ENCODE measurements at places on chromosomes 5 and 9. TPM values are rescaled to one million over a fixed set of nuclear protein-coding genes. Genes with fewer than 3 reads are reported as not detected.

DNA sequence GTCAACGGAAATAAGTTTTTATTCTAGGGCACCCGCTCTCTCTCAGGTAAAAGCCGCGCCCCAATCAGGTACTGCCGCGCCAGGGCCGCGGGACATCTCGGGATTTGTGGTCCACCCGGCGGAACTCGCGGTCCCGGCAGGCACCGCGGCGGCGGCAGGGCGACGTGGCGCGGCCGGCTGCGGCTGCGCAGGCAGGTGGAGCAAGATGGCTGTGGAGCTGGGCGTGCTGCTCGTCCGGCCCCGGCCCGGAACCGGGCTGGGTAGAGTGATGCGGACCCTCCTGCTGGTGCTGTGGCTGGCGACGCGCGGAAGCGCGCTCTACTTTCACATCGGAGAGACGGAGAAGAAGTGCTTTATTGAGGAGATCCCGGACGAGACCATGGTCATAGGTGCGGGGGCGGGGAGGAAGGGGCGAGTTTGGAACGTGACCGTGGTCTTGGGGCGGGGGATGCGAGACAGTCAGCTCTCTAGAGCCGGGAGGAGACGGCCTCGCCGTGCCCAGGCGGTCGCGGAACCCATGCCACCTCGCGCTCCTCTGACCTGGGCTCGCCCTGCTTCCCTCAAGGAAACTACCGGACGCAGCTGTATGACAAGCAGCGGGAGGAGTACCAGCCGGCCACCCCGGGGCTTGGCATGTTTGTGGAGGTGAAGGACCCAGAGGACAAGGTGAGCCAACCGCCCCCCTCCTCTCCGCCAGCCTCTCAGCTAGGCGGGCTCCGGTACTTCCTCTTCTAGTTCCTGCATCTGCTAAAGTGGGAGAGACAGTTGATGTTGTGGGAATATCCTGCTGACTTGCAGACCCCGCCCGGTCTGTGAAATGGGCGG, at the start of gene TMED9:
TSS of gene TMED9 (plus strand) at position 194 of the 825 bp plus-strand sequence. CDS start at position 206, 12 bp downstream.
- peaks cover 34% of the 10 kb centered on the region for H3K36me3 ChIP-seq
- no peaks in the 10 kb centered on the region for H3K27me3 ChIP-seq
- H3K4me1 ChIP-seq: peaks cover 10% of the 10 kb centered on the region
- DNase-seq: peak; percentile 90
- H3K27ac ChIP-seq: peak within 1 kb of the TSS; percentile 85

GRCh38 chr5:78747705-78748359, 99.3 kb upstream of the LHFPL2 start:
- no peaks in the 10 kb centered on the region for H3K27me3 ChIP-seq
- H3K4me3 ChIP-seq: no peak overlapping the region
- no peak for DNase-seq
- H3K4me1 ChIP-seq: no peaks in the 10 kb centered on the region
- no peak overlapping the region for H3K27ac ChIP-seq
- no peaks in the 10 kb centered on the region for H3K36me3 ChIP-seq

- H3K27ac ChIP-seq: no peak overlapping the region
- H3K4me3 ChIP-seq: no peak overlapping the region
- no peaks in the 10 kb centered on the region for H3K36me3 ChIP-seq
- no peaks in the 10 kb centered on the region for H3K27me3 ChIP-seq
Measured at GRCh38 chr9:100819980-100820379, 208.5 kb upstream of the PLPPR1 start.

Gene CDC42SE2
- 74.2 TPM for total RNA-seq

Gene TXNDC8
- not detected for total RNA-seq

GRCh38 chr5:127400539-127400938, 109.9 kb downstream of the MEGF10 start:
- H3K27ac ChIP-seq: no peak overlapping the region
- H3K4me3 ChIP-seq: no peak overlapping the region
- H3K4me1 ChIP-seq: no peaks in the 10 kb centered on the region
- no peaks in the 10 kb centered on the region for H3K36me3 ChIP-seq
- no peak for DNase-seq

DNA sequence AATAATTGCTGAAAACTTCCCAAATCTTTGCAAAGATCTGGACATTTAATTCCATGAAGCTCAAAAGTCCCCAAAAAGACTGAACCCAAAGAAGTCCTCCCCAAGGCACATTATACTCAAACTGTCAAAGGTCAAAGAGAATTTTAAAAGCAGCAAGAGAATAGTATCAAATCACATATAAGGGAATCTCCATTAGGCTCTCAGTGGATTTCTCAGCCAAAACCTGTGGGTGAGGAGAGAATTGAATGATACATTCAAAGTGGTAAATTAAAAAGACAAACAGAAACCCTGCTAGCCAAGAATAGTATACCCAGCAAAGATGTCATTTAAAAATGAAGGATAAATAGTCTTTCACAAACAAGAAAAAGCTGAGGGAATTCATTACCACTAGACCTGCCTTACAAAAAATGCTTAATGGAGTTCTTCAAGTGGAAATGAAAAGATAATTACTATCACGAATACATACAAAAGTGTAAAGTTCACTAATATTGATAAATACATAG, 134.1 kb downstream of the NDUFS4 start:
- H3K27me3 ChIP-seq: no peaks in the 10 kb centered on the region
- no peaks in the 10 kb centered on the region for H3K36me3 ChIP-seq
- no peak overlapping the region for H3K4me3 ChIP-seq
- no peak for DNase-seq

GRCh38 chr9:20620650-20621470, 1.4 kb downstream of the MLLT3 start:
- H3K4me3 ChIP-seq: peak overlapping the region; percentile 76
- H3K27ac ChIP-seq: peak overlapping the region; percentile 93
- H3K4me1 ChIP-seq: peaks cover 5% of the 10 kb centered on the region
- H3K27me3 ChIP-seq: no peaks in the 10 kb centered on the region

- H3K36me3 ChIP-seq: no peaks in the 10 kb centered on the region
- no peak for DNase-seq
- peaks cover 5% of the 10 kb centered on the region for H3K4me1 ChIP-seq
- H3K4me3 ChIP-seq: no peak overlapping the region
Measured at GRCh38 chr9:77954013-77954665, 77.5 kb downstream of the GNAQ start.

Gene SLC6A19
- 56.2 TPM for total RNA-seq

DNA sequence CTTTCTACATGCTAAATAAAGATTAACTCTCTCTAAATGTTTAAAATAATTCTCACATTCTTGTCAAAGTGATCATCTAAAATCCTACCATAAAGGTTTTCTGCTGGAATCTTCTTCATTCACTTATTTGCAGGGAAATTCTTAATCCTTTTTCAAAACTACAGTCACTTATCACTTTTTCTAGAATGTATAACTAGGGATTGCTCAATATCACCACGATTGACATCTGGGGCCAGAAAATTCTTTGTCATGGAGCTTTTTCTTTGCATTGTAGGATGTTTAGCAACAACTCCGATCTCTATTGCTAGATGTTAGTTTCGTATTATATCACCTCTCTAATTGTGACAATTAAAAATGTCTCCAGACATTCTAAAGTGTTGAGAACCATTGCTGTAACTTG, 344.9 kb upstream of the PIK3R1 start:
- H3K4me1 ChIP-seq: no peaks in the 10 kb centered on the region
- H3K27ac ChIP-seq: no peak overlapping the region
- no peak overlapping the region for H3K4me3 ChIP-seq
- no peaks in the 10 kb centered on the region for H3K36me3 ChIP-seq

Gene WWC1
- 33.3 TPM for total RNA-seq

GRCh38 chr9:93126151-93126781, 7.8 kb downstream of the NINJ1 start:
- no peak for DNase-seq
- H3K27ac ChIP-seq: peak overlapping the region; percentile 44
- H3K4me1 ChIP-seq: peaks cover 9% of the 10 kb centered on the region
- no peaks in the 10 kb centered on the region for H3K27me3 ChIP-seq
- H3K36me3 ChIP-seq: no peaks in the 10 kb centered on the region
- no peak overlapping the region for H3K4me3 ChIP-seq

Gene C5orf52
- total RNA-seq: 5.5 TPM

DNA sequence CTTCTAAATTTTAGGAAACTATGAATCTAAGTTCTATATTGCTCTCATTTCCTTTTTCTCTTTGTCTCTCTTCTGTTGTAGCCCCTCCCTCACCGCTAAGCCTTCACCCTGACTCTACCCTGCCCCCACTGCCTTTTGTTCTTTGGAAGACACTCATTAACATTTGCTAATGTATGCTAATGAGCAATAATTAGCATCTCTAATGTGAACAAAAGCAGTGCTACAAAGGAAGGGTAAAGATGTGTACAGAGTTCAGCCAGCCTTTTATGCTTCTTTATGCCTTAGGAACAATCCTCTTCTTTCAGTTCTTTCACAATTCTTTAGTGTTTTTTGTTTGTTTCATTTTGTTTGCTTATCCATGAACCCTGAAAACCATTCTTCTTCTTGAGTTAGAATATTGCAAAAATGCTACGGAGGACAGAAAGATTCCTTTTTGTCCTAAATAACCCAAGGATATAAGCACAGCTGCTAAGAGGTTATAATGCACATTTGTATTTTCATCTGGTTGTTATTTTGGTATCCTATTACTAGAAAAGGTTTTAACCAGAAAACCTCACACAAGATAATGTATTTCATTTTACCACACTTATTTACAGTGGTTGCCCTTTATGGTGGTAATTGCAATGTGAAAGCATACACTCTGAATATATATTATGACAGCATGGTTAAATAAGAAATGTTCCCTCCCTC, 159.3 kb downstream of the TMC1 start:
- H3K27ac ChIP-seq: no peak overlapping the region
- H3K27me3 ChIP-seq: no peaks in the 10 kb centered on the region
- no peak for DNase-seq
- H3K36me3 ChIP-seq: no peaks in the 10 kb centered on the region
- no peaks in the 10 kb centered on the region for H3K4me1 ChIP-seq
- H3K4me3 ChIP-seq: no peak overlapping the region

Gene BTNL8
- 51.6 TPM for total RNA-seq

Gene NUTM2F
- not detected for total RNA-seq

- no peak overlapping the region for H3K27ac ChIP-seq
- H3K27me3 ChIP-seq: no peaks in the 10 kb centered on the region
- DNase-seq: no peak
- H3K36me3 ChIP-seq: no peaks in the 10 kb centered on the region
- no peaks in the 10 kb centered on the region for H3K4me1 ChIP-seq
Measured at GRCh38 chr9:99866398-99866797, 40.1 kb upstream of the STX17 start.

DNA sequence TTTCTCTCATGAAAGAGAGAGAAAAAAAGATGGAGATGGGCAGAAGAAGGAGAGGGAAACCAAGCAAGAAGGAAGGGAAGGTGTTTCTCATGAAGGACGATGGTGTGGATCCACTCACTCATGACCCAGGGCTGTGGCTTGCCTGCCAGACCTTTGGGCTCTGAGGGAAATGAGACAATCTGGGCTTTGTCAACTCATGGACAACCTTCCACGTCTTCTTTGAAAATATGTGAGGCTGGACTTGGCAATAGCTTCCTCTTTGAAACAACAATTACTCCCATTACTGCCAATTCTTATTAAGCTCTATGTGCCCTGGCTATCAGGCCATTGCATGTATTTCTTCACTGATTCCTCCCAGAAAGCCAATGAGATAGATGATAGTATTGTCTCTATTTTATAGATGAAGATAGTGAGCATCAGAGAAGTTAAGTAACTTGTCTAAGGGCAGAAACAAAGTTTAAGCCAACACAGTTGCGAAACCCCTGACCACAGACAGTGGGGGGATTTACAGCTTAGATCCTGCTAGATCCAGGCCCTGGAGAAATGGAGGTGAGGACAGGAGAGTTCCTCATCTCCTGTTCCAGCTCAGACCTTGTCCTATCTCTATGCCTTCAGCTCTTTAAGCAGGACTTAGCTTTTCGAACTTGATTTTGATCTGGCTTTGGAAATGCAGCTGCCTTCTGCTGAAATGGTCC, 132.4 kb downstream of the GCNT1 start:
- DNase-seq: no peak
- no peaks in the 10 kb centered on the region for H3K36me3 ChIP-seq
- no peak overlapping the region for H3K27ac ChIP-seq
- H3K4me1 ChIP-seq: peaks cover 9% of the 10 kb centered on the region

GRCh38 chr5:14895301-14895700, 23.7 kb upstream of the ANKH start:
- peak; percentile 73 for DNase-seq
- no peaks in the 10 kb centered on the region for H3K27me3 ChIP-seq
- no peaks in the 10 kb centered on the region for H3K36me3 ChIP-seq
- no peak overlapping the region for H3K4me3 ChIP-seq

GRCh38 chr5:174139623-174140022, 94.1 kb downstream of the NSG2 start:
- H3K36me3 ChIP-seq: no peaks in the 10 kb centered on the region
- H3K27me3 ChIP-seq: no peaks in the 10 kb centered on the region
- no peak overlapping the region for H3K27ac ChIP-seq
- DNase-seq: no peak

GRCh38 chr5:124956471-124957029, 210.1 kb upstream of the ZNF608 start:
- H3K36me3 ChIP-seq: no peaks in the 10 kb centered on the region
- H3K27me3 ChIP-seq: no peaks in the 10 kb centered on the region
- H3K4me1 ChIP-seq: no peaks in the 10 kb centered on the region
- H3K4me3 ChIP-seq: no peak overlapping the region
- DNase-seq: no peak
- H3K27ac ChIP-seq: no peak overlapping the region

GRCh38 chr9:117714282-117714681, 10.1 kb downstream of the TLR4 start:
- no peak overlapping the region for H3K27ac ChIP-seq
- DNase-seq: no peak
- no peak overlapping the region for H3K4me3 ChIP-seq
- no peaks in the 10 kb centered on the region for H3K36me3 ChIP-seq
- H3K4me1 ChIP-seq: no peaks in the 10 kb centered on the region

Gene ARHGEF37
- 11.9 TPM for total RNA-seq

GRCh38 chr9:38727497-38728001, 7.6 kb upstream of the FAM240B start:
- H3K4me3 ChIP-seq: no peak overlapping the region
- no peak overlapping the region for H3K27ac ChIP-seq
- DNase-seq: no peak
- H3K36me3 ChIP-seq: no peaks in the 10 kb centered on the region
- H3K27me3 ChIP-seq: no peaks in the 10 kb centered on the region
- no peaks in the 10 kb centered on the region for H3K4me1 ChIP-seq

GRCh38 chr5:126947146-126948010, 83.0 kb downstream of the MARCHF3 start:
- no peak for DNase-seq
- H3K27ac ChIP-seq: no peak overlapping the region
- H3K4me3 ChIP-seq: no peak overlapping the region
- no peaks in the 10 kb centered on the region for H3K36me3 ChIP-seq
- H3K4me1 ChIP-seq: no peaks in the 10 kb centered on the region

GRCh38 chr5:79235261-79235633, 684 bp upstream of the JMY start:
- no peak for DNase-seq
- H3K27ac ChIP-seq: peak overlapping the region; percentile 78
- no peaks in the 10 kb centered on the region for H3K36me3 ChIP-seq
- peaks cover 3% of the 10 kb centered on the region for H3K4me1 ChIP-seq
- H3K27me3 ChIP-seq: no peaks in the 10 kb centered on the region

Gene PCDHGB3
- total RNA-seq: 1.1 TPM

GRCh38 chr9:137174722-137175293, 3.0 kb upstream of the TMEM210 start:
- peaks cover 9% of the 10 kb centered on the region for H3K4me1 ChIP-seq
- H3K27me3 ChIP-seq: peaks cover 20% of the 10 kb centered on the region
- H3K4me3 ChIP-seq: no peak overlapping the region

Gene FXN
- total RNA-seq: 16.9 TPM

Gene PCDHAC1
- total RNA-seq: 0.11 TPM

Gene MEIKIN
- total RNA-seq: not detected

All from colonic mucosa (tissue), 4 donors.